Activated T-cell treated with anti-CD3 and anti-CD28 coated beads, Interleukin-2, amount 50 U/mL, for 48 hours (primary cell): ENCODE measurements at places on chromosomes 1 and 21.

DNA sequence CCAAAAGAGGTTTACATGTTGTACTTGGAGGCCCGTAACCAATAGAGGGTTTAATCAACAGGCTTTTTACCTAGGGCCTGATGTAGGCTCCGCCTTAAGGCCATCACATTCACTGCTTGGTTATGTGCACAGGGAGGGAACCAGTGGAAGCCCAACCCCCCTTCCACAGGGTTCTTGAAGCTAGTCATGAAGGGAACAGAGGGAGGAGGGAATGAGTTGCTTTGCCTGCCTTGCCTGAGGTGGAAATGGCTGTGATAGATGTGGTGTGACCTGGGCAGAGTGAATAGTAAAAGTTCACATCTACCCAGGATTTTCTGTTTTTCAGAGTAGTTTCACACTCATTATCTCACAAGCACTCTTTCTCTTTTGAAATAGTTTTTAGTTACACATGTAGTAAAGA lies 215.1 kb downstream of the ST6GALNAC3 start:
- peak; percentile 44 for DNase-seq

DNA sequence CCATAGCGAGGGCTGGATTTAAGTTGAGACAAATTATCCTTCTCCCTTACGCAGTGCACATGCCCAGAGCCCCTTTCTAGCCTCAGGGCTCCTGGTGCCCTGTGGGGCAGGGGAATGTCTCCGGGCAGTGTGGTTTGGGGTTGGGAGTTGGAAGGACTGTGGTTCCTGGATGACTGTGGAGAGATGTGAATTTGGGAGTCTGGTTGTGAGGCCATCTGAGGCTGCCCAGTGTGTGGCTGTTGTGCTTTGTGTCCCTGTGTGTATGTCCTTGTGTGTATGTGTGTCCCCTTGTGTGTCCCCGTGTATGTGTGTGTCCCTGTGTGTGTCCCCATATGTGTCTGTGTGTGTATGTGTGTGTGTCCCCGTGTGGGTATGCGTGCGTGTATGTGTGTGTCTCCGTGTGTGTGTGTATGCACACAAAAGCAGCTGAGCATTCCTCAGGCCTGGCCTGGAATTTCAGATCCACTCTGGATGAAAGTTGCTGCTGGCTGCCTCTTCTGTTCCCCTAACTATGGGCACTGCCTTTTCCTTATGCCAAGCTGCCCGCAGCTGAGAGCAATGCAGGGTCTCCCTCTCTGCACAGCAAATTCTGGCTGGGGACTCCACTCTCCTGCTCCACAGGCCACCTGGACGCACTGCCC lies 65.4 kb downstream of the UBIAD1 start:
- no peak for DNase-seq

GRCh38 chr1:36125129-36125991 lies at the start of gene COL8A2:
TSS of gene COL8A2 (minus strand) at chr1:36125222. CDS start at chr1:36100242, 24,980 bp downstream.
- DNase-seq: no peak

DNA sequence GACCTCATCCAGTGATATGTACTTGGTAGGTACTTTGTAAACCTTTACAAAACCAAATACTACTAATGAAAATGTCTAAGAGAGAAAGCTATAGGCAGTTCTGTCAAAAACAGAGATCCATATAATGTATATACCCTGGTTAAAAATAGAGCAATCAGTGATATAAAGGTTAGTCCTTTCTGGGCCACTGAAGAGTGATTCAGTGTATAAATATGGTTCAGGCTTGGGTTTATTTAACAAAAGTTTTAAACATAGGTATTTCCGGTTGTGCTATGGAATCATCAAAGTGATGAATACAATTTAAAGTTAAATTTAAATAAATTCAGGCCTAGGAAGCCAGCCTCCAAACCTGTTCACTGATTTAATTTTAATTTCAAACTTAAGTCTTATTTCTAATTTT lies 108.4 kb upstream of the DMRTA2 start:
- DNase-seq: no peak

DNA sequence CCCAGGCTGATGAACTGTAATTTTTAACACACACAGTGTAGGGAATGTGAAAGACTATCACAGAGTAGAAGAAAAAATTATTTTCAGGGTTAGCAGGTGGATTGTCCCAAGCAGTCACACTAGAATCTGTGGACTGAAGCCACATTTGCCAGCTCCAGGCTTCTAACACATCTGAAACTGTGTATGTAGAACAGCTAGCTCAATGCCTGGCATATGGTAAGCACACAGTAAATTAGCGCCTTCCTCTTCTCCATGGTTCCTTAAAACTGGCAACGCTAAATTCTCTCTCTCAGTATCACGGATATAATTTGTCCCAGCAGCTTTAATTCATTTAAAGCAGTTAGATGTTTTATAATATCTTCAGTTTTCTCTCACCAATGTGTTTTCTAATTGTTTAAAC lies 2.4 kb upstream of the NUDT17 start:
- DNase-seq: no peak

GRCh38 chr1:86699186-86699585 lies 5.2 kb upstream of the SH3GLB1 start:
- DNase-seq: no peak

- no peak for DNase-seq
Measured at GRCh38 chr1:43976045-43976444, 1.3 kb downstream of the ATP6V0B start.

- DNase-seq: peak; percentile 90
Measured at GRCh38 chr1:32247983-32248889, 1.2 kb downstream of the FAM167B start.

DNA sequence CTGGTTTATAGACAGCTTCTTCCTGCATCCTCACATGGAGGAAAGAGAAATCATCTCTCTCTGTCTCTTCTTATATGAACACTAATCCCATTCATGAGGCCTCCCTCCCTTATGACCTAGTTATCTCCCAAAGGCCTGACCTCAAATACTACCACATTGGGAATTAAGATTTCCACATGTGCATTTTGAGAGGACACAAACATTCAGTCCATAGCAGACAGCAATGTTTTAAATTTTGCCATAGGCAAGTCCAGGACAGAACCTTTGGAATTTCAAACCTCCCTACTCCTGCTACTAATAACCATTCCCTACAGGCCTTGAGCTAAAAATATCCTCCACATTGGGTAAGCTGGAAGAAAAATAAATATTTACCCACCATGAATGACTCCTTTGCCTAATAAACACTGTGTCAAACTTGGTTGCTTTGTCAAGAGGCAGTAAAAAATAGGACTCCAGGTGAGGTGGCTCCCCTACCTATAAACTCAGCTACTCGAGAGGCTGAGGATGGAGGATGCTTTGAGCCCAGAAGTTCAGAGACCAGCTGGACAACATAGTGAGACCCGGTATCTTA lies 113.7 kb downstream of the ZNF281 start:
- no peak for DNase-seq

DNA sequence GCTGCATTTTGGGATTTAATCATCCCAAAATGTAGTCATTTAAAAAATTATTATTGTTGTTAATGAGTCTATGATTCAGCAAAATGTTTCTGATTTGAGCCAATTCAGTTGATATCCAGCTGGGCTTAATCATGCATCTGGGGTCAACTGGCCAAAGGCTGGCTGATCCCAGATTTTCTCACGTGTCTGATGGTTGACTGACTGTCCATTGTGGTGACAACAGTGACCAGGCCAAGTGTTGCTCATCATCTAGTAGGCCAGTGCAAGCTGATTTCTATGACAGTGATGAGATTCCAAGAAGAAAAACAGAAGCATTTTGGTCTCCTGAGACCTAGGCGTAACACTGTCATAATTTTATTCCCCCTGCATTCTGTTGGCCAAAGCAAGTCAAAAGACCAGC lies 80.1 kb upstream of the ZC3H11B start:
- no peak for DNase-seq

DNA sequence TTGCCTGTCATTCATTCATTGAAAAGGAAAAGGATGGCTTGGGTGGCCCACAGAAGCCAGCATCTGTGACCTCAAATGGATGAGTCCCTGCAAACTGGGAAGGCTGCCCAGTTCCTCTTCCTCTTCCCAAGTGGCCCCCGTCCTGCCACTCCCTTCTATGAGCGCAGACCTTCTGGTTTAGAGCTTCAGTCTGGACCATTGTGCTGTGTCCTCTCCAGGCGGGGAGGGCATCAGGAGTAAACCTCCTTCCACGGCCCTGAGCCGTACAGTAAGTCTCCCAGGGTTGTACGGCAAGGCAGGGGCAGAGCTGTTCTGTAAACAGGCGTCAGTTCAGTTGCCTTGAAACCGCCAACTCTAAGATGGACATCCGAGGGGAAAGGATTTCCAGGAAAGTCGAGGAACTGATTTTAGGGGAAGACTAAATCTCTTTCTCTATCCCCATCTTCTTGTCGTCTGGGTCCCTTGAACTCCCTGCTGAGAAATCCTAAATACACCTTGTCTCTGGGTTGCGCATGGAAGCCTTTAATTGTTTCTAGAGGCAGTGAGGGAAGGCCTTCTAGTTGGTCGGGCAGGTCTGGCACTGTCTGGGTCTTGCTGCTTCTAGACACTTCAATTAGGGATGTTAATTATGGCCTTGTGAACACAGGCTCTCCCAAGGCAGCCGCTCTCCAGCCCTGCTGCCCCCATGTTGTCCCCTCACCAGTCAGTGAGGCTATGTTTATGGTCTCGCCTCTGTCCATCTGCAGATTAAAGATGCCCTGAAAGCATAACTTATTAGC lies 22.1 kb downstream of the SOX13 start:
- no peak for DNase-seq

DNA sequence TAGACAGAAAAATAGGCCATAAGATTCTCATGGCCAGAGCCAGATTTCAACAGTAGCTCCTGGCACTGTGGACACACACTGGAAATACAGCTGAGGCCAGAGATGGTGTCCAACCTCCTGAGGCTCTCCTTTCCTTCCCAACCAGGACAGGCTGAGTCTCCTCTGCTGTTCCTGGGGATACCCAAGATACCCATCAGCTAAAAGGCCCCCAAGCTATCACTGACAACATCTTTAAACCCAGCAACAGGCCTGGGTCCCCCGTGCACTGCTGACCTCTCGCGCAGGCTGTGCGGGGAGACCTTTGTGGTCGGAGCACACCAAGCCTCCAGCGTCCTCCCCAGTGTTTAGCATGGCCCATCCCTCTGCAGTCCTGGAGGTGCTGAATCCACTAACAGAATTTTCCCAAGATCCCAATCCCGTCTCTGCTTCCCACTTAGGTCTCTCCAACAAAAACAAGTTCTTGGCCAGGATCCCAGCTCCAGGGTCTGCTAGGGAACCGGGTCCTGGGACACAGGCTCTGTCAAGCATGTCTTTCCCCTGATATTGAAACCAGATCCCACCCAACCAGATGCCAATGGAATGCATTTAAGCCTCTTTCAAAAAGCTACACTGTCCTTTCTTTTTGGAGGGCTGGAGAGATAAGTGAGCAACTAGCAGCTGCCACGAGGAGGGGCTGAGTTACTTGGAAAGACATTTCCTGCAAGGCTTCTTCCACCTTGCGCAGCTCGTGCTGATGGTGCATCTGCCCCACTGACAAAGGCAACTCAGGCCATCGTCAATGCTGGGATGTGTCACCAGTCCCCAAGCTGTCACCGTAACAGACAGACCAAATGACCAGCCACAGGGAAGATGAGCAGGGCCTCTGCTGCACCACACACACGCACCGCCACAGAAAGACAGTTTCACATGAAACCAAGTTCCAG lies 73.2 kb downstream of the BCAR3 start:
- DNase-seq: peak; percentile 67

DNA sequence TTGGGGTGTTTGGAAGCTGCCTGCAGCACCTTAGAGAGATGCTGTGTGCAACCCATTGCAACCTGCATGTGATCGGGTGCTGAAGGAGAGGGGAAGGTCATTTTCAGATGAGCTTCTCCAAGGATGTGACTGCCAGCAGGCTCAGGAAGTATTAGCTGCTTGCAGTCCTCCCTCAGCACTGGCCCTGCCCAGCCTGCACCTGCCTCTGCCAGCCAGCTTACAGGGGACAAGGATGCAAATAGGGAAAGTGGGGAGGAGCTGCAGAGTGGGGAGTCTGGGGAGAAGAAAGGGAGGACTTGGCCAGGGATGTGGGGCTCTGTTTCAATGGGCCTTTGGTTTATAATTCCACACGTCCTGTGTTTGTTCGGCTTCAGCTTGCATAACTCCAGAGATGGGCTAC lies 254.5 kb downstream of the RRAGC start:
- DNase-seq: no peak

DNA sequence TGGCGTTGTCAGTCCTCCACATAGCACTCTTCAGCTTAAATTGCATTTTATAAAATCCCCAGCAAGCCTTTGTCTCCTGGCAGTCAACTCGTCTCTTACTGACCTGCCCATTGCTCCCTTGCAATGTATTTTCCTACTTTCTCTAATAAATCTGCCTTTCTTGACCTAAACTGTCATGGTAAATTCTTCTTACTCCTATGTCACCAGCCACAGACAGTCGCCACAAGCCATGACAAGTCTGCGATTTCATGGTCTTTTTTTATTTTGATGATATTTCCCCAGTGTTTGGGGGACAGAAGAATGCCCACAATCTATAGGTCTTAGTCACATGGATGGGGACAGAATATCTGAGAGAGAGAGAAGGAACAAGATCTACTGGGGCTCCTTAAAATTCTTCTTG lies 8.4 kb downstream of the IFNAR2 start:
- DNase-seq: peak; percentile 47

GRCh38 chr1:111436726-111437125 lies 9.2 kb upstream of the OVGP1 start:
- DNase-seq: no peak

DNA sequence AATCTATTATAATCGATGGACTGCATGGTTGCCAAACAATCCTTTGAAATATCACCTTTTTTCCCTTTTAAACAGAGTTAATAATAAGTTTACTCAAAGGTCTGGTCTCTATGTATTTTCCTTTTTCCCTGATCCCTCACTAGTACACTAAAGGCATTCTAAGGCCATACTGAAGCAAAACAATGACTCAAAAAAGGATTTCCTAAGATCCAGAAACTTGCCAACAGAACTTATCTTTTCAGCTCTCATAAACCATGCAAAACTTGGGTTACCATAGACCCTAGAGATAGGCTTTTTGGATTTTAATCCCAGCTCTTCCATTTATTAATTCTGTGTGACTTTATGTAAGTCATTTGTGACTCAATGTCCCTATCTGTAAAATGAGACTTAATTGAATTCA lies 77.1 kb downstream of the IFI44 start:
- DNase-seq: no peak

GRCh38 chr21:46551636-46552241 lies 53.1 kb downstream of the S100B start:
- DNase-seq: peak; percentile 67

GRCh38 chr1:169001353-169001752 lies 105.1 kb upstream of the ATP1B1 start:
- DNase-seq: no peak

DNA sequence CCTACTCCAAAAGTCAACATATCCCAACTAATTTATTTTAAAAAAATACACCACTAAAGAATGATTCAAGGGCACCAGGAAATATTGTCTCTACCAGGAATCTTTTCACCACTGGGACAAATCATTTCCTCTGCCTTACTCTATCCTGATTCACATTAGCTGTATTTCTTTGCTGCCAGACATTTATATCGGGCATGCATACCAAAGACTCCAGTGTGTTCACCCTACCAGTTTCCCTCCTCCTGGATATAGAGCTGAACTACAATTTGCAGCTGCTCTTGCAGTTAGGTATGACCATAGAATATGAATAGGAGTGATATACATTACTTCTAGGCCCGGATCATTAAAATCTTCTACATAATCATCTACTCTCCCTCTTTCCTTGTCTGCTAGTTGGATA lies 7.6 kb downstream of the KCNJ6 start:
- DNase-seq: no peak

GRCh38 chr1:54385727-54386022 lies 20.5 kb downstream of the SSBP3 start:
- no peak for DNase-seq
